ENCODE measurements at places on chromosomes 3 and 15.

- DNase-seq = no peak
Observed at GRCh38 chr3:99720985-99721632, 82.7 kb downstream of the COL8A1 start.

- no peak for DNase-seq
Observed at GRCh38 chr3:30954426-30954825, 60.0 kb upstream of the GADL1 start.

- DNase-seq = no peak
Observed at GRCh38 chr3:18086078-18086477, 339.1 kb downstream of the SATB1 start.

GRCh38 chr3:196073255-196073753, 8.6 kb downstream of the TFRC start:
- peak; percentile 27 for DNase-seq

- DNase-seq = no peak
Observed at GRCh38 chr15:63046917-63047760, 4.6 kb downstream of the TPM1 start.

DNA sequence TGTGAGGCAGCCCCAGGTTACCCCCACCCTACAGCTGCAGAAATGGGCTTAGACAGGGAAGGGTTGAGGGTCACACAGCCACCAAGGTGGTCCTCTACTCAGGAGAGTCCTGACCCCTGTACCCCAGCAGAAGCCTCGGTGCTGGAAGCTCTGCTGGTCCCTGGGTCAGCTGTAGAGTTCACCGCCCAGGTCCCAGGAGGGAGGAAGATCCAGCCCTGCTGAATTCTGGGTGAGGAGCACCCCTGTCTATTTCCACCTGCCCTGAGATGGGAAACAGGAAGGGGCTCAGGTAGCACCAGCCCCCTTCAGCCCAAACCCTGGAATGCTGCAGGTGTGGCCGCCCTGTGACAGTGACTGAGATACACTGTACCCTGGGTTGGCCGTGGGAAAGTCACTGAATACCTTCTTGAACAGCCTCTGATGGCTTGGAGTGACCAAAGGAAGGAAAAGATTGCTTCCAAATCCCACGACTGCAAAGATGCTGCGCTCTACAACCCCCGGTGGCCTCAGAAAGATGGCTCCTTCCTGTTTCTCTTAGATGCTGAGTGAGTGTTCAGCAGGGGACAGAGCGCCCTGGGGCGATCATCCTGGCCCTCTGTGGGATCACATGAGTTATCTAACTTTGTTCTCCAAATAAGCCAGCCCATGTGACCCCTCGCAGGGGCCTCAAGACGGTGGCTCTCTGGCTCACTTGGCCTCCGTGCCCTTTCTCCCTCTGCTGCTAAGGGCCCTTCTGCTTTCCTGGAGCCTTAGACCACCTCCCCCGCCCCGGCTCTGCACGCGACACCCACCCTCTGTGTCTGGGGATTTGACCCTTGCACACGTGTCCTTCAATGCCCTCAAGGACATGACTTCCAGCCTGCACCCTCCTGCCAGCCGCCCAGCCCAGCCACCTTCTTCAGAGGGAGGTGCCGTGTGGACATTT, 141.9 kb downstream of the NSMCE3 start:
- no peak for DNase-seq

DNA sequence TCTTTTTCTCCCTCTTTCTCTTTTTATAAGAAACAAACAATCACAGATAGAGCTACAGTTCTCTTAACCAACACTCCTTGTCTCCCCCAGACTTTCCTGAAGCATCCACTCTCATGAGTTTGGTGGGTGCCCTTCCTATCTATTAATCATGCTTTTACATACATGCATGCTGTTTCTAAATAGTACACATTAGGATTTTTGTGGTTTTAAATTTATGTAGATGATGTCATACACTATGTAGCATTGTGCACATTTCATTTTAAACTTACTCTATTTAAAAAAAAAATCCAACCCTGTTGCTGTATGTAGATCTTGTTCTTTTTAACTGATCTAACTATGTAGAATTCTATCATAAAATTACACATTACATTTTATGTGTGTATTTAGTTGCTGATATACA, 104.3 kb upstream of the MRPS22 start:
- DNase-seq = no peak

- no peak for DNase-seq
Observed at GRCh38 chr3:65020281-65021160, 332.7 kb upstream of the ADAMTS9 start.

DNA sequence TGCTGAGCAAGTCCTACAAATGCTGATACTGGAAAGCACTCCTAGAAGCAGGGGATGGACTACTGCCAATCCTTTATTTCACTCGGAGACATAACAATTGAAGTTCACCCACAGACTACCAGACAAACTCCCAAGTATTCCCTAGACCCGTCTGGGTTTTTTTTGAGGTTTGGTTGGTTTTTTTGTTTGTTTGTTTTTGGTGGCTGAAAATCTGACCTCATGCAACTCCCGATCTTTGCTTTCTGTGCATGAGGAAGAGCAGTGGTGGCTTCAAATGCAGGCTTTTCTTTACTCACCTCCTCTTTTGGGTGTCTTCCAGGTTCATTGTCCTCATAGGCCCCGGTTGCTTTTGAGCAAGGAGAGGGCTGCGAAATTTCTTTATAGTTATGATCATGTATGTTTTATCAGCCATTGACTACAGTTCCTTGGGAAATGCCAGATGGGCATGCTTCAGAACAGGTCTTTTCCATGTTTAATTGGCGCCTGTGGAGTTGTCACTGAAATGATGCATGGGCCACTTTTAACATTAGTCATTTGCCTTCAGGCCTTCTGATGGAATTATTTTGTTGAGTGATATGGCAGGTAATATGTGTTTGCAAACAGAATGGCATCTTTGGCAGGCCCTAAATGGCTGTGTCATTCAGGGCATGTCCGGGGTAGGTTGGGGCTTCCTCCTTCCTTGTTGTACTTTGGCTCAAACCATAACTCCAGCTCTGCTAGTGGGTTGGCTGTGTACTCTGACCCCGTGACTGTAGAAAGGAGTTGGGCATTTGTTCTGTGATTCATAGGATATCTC, 81.3 kb upstream of the ZBED2 start:
- no peak for DNase-seq

DNA sequence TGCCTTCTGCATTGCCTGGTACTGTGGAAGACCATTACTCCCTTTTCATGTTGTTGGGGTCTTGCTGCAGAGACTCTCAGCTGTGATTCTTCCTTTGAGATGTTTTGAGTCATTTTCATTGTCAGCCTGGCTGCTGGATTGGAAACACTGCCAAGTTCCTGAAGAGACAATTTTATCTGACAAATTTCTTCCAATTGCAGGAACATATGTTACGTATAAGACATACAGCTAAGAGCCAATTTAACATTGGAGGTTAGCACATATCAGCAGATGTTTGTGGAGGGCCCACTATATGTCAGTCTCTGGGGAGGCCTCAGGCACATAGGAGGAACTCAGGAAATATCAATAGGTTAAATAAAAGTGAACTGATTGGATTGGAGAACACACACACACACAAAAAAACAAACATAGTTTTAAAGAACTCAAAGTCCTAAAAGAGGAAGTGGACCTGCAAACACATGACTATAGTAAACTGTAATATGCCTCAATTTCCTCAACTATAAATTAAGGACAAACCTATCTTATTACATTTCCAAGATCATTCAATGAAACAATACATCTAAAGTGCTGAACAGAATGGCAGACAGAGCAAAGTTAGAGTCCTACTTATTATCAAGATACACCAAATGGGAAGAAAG, 172.3 kb downstream of the MYRIP start:
- no peak for DNase-seq

DNA sequence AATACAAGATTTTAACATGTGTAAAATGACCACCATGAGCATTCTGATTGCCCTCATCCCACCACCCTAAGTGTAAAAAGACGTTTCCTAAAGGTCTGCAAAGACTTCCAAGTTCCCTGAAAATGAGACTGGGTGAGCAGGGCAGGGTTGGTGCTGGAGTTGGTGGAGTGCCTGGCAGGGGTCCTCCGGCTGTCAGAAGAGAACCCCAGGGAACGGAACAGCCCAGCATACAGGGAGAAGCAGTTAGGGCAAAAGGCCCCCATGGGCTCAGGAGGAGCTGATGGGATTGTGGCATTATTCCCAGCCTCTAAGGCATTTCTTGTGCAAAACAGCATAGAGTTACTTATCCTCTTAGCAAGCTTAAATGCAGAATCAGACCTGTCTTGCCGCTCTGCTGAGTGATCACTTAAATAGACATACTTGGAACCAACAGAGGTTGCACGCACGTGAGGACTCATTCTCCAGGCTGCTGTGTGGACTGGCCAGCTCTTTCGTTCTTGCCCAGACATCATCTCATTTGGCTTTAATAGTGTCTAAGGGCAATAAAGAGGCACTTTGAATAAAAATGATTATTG, 36.0 kb downstream of the XYLB start:
- DNase-seq = no peak

- DNase-seq = no peak
Observed at GRCh38 chr3:145032791-145033190, 1061.2 kb downstream of the DIPK2A start.

DNA sequence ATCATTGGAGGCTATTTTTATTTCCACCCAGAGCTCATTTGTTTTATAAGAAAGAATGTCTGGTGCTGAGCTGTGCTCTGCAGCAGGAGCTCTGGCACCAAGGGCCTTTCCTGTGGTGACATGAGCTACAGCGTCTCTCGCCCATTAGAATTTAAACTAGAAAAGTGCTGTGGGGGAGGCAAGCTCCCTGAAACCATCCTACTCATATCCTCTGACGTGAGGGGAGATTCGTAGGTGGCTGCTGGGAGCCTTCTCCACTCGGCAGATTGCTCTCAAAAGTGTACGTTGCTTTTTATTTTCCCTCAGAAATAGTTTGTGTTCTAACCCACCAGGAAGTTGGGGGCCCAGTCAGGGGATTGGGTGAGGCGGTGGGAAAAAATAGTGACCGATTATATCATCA, 76.3 kb upstream of the ARHGEF3 start:
- peak; percentile 41 for DNase-seq

DNA sequence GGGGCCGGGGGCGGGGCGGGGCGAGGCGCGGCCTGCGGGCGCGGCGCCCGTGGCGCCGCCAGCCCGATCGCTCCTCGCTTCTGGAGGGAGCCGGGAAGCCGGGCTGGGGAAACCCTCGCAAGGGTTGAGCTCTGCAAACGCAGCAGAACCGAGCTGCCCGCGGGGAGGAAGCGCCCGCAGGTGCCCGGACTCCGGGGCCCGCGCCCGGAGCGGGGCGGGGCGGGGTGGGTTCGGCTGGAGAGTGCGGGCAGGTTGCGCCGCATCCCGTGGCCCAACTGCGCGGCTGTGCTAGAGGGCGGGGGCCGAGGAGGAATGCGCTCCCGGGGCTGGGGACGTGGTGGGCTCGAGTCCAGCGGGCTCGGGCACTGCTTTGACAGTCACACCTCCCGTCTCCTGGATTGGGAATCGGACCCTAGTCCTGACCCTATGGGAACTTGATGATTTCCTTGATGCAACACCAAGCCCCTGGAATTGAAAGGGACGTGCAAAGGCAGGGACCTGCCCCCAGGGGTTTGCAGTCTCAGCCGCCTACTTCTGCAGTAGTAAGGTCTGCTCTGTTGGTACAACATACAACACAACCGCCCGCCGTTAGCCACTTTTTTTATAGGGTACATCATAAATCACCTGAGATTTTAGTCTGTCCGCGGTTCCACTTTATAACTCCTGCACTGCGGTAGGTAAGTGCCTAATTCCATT, 34.3 kb downstream of the ZBTB38 start:
- DNase-seq = no peak

GRCh38 chr3:135368316-135368715, 573.3 kb downstream of the EPHB1 start:
- DNase-seq = no peak

DNA sequence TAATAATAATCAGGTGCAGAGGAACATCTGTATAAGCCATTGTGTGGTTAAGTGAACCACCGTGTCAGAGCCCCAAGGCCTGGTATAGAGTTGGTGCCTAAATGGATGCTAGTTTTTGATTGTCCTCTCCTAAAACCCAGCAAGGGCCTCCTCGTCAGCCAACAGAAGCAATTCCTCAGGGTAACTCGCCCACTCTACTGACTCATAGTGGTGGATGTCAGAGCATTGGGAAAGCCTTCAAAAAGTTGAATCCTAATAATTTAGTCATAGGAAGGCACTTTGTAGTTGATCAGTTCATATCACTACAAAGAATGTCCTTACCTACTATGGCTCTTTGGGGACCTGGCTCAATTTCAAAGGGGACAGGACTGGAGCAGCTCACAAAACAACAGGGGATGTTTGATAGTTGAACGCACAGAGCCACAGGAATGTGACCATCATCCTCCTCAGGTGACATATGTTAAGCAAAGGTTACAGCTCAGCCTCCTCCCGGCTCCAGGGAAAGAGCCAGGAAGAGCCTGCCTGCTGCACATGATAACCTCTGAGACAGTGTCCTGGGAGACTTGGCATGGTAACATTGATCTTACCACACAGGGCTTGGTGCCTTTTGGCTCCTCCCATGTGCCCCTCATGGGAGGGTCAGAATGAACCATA, 338.7 kb downstream of the CLSTN2 start:
- DNase-seq = no peak

DNA sequence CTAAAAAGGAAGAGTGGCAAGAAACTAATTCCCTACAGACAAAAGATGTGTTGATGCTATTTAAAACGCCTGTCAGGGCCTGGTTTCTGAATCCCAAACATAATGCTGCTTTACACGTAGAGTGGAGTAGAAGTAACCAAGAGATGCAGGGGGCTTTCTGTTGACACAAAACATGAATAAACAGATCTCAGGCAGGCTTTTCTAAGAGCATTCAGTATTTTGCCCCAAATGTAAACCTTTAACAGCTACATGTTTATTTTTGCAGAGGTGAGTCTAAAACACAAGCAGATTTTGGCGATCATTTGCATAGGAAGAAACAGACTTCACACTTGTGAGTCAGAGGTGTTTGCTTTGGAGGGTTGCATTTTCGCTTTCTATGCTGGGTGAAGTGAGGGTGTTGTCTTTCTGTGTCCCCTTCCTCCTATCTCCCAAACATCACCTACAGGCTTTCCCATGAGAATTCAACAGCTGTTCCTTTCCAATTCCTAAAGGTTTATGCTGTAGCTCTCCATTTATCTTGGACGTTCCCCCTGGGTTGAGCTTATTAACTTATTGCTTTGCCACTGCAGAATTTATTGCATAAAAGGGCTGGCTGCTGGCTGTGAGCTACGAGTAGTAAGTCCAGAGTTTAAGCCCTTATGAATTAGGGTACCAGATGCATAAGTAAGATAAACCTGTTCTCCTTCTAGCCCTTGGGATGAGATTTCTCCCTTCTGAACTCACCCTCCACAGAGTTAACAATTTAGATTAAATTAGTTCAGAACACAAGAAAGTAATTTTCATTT, 156.7 kb downstream of the DIPK2A start:
- DNase-seq = no peak

DNA sequence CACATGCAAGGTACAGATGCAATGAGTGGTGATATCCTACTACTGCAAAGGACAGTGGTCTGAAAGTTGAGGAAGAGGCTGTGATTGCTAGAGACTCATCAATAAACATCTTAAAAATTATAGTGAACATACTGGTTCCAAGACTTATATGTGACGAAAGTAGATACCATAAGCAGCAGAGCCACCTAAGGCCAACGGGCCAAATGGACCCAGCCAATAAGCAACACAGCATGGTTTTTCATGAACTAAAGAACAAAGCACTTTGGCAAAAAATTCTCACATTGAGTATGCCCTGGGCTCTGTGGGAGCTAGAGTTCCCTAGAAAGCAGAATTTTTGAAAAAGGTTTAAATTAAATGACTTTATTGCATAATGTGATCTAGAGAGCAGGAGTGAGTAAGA, 272.1 kb downstream of the SI start:
- DNase-seq = no peak
